Bronchial epithelial cell (primary cell): ENCODE measurements at places on chromosomes 13 and 19. TPM values are rescaled to one million over a fixed set of nuclear protein-coding genes. Genes with fewer than 3 reads are reported as not detected.

FFAR3 gene
- not detected in 2 replicates for total RNA-seq

GRCh38 chr19:12937093-12937926, 1.1 kb upstream of the CALR start:
- DNase-seq = no peak

DNA sequence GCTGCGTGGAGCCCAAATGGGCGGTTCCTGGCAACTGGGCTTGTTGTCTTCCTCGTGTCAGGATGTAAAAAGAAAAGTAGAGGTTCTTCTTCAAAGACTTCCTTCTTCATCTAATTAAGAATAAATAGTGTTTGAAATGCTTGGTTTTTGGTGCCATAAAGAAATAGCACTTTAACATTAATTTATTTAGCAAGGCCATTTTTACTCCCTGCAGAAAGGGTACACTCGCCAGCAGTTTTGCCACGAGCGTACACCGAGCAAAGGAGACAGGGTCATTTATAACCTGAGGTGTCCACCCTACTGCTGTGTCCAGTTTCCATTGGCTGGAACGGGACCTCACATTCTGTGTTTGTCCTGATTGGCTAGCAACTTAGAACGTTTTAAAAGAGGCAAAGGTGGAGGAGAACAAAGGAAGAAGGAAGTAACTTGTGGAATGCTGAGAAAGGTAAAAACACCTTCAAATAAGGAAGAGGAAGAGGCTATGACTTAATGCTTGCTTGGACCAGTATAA, 21.8 kb upstream of the OR10H1 start:
- DNase-seq = peak; percentile 86

- peak; percentile 90 for DNase-seq
Observed at GRCh38 chr13:27621366-27622101, at the start of gene POLR1D. Gene POLR1D (plus strand): TSS chr13:27621892. CDS start chr13:27621984, 92 bp downstream.

- no peak for DNase-seq
Observed at GRCh38 chr13:86193281-86193680, 394.1 kb upstream of the SLITRK6 start.

FOSB gene
- total RNA-seq = 3.6 and 4.2 TPM in 2 replicates

DNA sequence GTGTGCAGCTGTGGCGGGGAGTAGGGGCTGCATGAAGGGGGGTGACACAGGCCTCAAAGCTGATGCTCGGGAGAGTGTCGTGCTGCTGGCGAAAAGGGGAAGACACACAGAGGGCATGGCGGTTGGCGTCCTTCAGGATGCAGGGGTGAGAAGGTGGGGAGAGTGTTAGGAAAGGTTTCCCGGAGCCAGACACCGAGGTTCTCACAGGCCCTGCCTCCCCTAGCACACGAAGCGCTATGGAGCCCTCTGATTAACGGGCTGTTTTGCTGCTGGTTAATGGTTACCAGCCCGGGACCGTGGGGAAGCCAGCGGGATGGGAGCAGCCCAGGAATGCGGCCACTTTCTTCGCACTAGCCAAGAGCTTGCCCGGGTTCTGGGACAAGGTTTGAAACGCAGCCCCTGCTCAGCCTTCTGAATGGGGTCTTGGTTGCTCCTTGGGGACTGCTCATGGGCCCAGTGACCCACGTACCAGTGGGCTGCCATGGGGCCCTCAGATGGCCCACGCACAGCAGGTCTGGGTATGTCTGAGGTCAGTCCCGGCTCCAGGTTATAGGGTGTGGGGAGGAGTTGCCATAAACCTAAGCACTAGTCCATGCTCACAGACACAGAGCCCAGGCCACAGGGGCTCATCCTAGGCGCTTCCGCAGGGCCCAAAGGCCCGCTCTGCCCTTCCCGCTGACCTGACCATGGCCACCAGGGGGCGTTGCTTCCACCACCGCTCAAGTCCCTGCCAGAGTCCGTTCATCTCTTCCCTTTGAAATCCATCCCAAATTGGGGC, 31.3 kb upstream of the ISYNA1 start:
- DNase-seq = no peak

GRCh38 chr19:48724796-48725753, 5.5 kb upstream of the MAMSTR start:
- peak; percentile 91 for DNase-seq

EPN1 gene
- 28.2 and 80.5 TPM in 2 replicates for total RNA-seq

ZNF699 gene
- 8.8 and 11.6 TPM in 2 replicates for total RNA-seq

GRCh38 chr13:88472316-88472715, 801.1 kb downstream of the SLITRK5 start:
- no peak for DNase-seq

DNA sequence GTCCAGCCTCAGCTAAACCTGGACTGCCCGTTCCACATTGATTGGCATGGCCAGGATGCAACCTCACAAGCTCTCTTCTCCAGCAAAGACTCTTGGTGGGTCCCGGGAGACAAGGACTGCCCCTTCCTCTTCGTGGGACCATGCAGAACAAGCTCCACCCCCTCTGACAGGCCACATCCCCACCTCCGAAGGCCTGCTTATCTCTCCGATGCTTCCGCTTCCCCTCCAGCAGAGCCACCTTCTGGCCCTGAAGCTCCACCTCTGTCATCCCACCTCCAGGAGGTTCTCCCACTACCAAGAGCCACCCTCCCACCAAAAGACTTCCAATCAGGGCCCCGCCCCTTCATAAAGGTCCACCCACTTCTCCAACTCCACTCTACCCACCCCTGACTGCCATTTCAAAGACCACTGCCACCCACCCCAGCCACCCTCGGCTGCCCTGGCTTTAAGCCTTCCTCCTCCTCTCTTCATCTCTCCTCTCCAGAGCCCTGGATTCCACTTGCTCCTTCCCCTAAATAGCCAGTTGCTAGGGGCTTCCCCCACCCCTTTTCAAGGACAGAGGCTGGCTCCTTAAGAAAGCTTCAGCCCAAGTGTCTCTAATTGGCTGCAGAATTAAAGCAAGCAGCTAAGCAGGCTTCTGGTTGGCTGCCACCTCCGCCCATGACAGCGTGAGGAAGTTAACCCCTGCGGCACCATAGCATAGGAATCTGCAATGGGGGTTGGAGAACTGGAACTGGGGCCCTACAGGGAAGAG, 9.9 kb downstream of the LRFN1 start:
- no peak for DNase-seq

GRCh38 chr19:29887442-29887855, 54.6 kb upstream of the URI1 start:
- DNase-seq = no peak

ATCAY gene
- not detected in 2 replicates for total RNA-seq

FBXO17 gene
- total RNA-seq = 5.0 and 11.6 TPM in 2 replicates

ZNF729 gene
- total RNA-seq = not detected in 2 replicates

ZNF221 gene
- total RNA-seq = 4.7 and 6.1 TPM in 2 replicates

DNA sequence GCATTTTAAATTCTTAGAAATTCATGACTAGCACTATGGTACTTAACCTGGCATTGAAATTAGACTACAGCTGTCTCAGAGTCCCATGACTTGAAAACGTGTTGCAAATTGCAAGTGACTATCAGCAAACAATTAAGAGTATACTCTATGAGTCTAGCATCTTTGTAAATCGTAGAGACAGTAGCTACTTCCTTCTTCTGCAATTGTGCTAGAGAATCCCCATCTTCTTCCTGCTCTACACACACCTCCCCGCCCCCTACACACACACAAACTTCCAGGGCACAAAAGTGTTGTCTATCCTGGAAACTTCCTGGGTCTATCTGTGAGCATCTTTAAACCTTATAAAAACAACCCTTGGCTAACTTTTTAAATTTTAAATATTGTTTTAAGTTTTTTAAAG, 35.2 kb upstream of the MIR17HG start:
- no peak for DNase-seq

DNA sequence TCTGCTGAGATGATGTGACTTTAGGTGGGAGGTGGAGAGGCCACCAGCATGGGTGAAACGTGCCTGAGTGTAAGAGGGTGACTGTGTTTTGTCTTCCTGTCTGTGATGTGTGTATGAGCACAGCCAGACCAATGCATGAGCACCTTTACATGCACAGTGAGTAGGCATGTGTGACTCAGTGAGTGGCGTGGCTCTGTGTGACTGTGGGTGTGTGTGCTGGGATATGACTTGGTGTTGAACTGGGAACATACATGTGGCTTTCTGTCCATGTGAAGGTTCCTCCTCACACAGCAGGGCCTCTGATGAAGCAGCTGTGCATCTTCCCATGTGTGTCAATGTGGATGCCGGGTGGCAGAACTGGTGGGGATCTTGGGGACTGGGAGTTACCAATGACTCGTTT, 19.9 kb upstream of the LGALS13 start:
- no peak for DNase-seq

DNA sequence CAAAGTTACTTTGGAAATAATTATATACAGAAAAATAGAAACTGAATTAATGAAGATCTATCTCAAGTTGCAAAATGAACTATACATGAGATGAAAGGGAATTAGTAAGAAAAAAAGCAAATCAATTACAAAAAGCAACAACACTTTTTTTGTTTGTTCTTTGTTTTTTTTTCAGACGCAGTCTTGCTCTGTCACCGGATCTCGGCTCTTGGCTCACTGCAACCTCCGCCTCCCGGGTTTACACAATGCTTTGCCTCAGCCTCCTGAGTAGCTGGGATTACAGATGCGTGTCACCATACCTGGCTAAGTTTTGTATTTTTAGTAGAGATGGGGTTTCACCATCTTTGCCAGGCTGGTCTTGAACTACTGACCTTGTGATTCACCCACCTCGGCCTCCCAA, 2.2 kb downstream of the ZNF415 start:
- peak; percentile 3 for DNase-seq

- peak; percentile 85 for DNase-seq
Observed at GRCh38 chr19:45451131-45451849, 16.5 kb upstream of the FOSB start.

DNA sequence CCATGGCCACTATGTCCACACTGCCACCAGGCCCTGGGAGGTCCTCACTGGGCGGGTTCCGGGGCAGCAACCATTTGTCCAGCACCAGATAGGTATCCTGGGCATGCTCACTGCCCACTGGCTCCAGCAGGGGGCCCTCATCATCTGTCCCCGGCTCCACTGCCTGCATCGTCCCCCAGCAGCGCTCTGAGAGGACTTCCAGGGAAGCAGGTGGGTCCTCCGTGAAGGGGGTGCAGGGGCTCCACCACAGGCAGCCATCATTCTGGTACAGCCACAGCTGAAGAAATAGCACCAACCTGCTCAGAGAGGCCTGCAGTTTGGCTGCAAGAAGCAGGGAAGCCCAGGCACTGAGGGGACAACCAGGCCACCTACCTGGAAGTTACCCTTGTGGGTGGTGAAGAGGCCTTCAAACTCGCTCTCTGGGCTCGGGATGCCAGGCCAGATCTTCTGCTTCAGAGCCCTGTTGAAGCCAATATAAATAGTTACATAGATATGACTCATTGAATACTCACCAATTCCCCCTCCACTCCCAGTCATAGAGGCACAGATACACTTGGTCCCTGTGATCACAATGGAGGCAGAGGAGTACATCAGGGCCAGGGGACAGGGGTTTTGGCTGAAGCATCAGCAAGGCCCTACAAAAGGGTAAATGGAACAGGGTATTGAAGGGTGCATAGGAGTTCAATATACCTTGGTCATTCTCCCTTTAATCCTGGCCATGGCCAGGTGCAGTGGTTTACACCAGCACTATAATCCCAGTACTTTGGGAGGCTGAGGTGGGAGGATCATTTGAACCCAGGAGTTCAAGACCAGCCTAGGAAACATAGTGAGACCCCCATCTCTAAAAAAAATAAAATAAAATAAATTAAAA, 4.1 kb downstream of the SWSAP1 start:
- DNase-seq = peak; percentile 86

ZSCAN4 gene
- total RNA-seq = 0.13 TPM in 1 of 2 replicates, not detected in the other

- peak; percentile 49 for DNase-seq
Observed at GRCh38 chr19:5298471-5298901, 42.1 kb downstream of the PTPRS start.

DNA sequence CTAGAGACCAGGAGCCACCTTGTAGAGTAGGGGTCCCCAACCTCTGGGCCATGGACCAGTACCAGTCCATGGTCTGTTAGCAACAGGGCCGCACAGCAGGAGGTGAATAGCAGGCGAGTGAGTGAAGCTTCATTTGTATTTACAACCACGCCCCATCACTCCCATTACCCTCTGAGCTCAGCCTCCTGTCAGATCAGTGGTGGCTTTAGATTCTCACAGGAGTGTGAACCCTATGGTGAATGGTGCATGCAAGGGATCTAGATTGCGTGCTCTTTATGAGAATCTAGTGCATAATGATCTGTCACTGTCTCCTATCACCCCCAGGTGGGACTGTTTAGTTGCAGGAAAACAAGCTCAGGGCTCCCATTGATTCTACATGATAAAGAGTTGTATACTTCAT, 303.6 kb downstream of the KCNRG start:
- DNase-seq = no peak

DNA sequence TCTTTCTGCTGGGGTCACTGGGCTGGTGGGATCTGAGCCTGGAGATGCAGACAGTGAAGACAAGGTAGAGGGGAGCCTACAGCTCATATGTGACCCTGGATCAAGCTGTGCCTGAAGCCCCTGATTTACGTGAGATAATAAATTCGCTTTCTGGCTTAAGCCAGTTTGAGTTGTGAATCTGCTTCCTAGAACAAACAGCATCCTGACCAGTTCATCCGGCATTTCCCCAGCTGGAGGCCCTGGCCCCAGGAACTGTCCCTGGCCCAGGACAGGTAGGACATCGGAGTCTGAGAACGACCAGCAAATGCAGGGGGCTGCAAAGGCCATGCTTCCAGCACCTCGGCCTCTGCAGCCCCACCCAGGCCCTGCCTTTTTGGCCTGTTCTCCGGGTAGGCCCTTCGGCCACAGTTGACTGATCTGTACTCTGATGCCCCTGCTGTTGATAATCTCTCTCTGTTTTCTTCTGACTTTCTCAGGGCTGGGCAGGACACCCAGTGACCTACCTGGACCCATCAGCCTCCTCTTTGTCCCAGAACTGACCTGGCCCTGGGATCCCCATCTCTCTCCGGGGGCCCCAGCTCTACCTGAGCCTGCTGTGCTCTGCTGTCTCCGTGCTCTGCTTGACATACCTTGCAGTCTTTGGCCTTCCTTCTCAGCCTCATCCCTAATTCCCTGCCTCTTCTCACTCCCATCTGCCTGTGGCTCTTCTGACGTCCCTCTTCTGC, 9.5 kb upstream of the VSIG10L start:
- no peak for DNase-seq

DNA sequence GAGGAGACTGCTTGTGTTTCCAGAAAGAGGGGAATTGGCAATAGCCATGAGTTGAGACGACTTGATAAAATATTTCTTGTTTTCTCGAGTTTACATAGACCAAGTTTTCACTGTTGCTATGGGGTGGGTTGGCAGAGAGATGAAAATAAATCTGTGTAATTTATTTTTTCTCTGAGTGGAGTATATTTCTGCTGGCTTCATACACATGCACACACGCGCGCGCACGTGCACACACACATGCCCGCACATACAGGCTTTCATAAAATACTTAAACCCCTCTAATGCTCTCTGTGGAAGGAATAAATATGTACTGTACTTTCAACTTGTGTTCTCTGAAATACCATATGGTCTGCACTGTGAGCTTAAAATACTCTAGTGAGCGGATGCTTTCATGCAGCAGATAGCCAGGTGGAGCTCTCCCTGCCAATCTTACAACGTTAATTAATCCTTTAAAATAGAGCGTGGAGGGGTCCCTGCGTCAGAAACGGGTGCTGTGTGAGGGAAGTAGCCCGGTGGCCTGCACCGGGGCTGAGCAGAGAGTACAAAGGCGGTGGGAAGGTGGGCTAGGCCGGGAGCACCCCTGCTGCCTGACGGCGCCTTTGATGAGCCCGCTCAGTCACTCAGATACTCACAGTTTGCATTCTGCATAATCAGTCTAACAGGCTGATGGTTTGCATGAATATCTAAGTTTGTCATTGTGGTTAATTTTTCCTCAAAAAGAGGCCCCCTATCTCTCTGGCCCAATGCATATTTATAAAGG, 44.1 kb downstream of the CCNE1 start:
- no peak for DNase-seq

CDX2 gene
- total RNA-seq = not detected in 2 replicates

ANKRD24 gene
- 0.26 TPM in 2 replicates for total RNA-seq

SIGLEC7 gene
- total RNA-seq = not detected in 2 replicates

ATP4A gene
- total RNA-seq = not detected in 2 replicates

MISP gene
- 105 and 138 TPM in 2 replicates for total RNA-seq

LPAR6 gene
- total RNA-seq = 5.8 and 24.5 TPM in 2 replicates
